Activated CD8-positive, alpha-beta memory T cell treated with anti-CD3 and anti-CD28 coated beads for 1 hour (primary cell): ENCODE measurements at places on chromosomes 12 and 14.

DNA sequence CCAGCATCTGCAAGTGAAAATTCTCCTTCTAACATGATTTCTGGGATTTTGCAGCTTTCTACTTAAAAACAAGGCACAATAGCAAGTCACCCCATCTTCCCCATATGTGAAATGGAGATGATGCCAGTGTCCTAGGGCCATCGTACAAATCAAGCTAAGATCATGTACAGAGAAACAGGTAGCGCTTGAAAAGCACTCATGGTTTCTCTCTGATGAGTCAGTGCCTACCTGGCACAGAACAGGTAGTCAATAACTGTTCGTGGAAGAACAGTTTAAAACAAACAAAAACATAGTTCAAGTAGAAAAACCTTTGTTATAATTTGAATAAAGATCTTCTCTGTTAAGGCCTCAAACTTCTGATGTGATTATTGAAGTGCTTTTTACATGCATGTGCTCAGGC, 46.9 kb downstream of the RAD52 start:
- DNase-seq = no peak

- DNase-seq = no peak
Measured at GRCh38 chr14:78975734-78976133, 805.6 kb downstream of the NRXN3 start.

GRCh38 chr14:30238936-30239335, 311.3 kb upstream of the PRKD1 start:
- no peak for DNase-seq

DNA sequence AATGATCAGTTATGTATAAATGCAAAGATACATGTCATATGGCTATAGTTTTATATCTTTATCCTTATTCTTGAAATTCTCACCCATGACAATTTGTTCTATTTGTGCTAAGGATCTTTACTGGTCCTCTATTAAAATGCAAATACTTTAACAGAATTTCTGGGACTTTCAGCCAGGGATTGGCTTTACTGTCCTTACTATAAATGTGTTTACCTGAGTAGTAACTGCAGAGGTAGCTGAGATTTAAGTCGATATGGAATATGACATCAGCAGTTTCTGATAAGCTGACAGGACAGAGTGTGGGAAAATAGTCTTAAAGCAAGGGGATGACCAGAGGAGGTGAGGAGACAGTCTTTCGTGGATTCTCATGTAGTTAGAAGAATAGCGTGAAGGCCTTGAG, 206.4 kb downstream of the DIO2 start:
- DNase-seq = no peak

DNA sequence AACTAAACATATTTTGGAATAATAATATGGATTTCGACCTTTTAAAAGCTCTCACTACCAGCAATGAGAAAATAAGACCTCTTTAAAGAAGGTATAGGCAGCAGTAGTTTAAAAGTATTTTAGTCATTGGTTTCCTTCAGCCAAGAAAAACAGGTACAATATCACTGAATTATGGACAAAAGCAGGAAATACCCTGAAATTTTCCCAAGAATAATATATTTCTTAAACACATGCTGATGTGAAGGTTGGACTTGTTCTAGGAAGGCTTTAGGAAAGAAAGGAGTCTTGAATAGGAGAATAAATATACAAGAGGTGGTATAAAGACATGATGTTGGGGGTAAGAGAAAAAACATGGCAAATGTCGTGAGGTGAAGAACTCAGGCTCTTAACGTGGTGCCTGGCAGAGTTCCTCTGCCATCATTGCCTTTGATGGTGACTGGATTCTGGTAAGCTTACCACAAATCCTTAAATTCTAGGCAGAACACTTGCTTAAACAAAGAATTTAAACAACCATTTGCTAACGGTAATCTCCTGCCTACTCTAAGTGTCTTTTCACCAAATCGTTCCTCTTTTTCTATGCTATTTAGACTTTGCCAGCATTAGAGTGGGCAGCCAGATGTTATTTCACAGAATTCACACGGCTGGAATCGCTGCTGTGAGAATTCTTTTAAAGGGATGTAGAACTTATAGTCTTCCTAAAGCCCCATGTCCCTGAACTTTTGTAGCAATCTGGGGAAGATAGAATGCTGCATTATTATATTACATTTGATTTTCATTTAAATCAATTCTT, 11.9 kb upstream of the NUDT4 start:
- DNase-seq = no peak

GRCh38 chr12:49867570-49868341, 24.9 kb upstream of the BCDIN3D start:
- no peak for DNase-seq

DNA sequence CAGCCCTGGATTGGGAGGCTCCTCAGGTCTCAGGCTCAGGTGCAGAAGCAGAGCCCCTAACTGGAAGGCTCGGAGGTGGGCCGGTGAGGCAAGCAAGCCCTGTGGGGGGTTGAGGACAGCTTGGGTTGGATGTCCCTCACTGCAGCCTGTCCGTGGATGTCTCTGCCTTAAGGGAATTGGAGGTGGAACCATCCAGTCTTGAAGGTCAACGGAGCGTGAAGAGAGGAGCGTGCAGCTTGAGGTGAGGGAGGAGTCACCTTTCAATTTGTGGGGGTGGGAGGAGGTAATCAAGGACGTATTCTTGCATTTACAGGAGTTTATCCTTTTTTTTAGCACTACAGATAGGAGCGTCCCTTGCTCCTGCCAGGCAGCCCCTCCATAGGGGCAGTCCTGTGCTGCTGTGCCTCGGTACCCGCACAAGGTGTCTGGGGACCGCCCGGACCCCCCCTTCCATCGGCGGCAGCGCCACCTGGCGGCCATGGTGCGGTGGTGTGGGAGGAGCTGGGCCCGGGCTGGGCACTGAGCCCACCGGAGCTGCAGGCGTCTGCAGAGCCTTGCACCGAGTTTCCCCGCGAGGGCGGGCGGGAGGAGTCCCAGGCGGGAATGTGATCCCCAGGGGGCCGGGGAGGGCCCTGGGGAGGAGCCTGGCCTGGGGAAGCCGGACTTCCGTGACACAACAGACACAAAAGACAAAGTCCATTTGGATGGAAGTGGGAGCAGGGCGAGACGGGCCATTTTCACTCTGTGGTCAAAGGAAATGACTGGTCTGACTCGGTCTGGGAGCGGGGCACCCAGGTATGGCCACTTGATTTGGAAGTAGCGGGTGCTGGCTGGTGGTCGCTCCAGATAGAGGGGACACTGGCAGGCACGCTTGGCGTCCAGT, 864 bp downstream of the DNAJC22 start:
- peak; percentile 36 for DNase-seq

GRCh38 chr12:113003636-113004035, 25.3 kb downstream of the OAS2 start:
- no peak for DNase-seq

- DNase-seq = no peak
Measured at GRCh38 chr12:65675141-65675621, 149.1 kb upstream of the HMGA2 start.

DNA sequence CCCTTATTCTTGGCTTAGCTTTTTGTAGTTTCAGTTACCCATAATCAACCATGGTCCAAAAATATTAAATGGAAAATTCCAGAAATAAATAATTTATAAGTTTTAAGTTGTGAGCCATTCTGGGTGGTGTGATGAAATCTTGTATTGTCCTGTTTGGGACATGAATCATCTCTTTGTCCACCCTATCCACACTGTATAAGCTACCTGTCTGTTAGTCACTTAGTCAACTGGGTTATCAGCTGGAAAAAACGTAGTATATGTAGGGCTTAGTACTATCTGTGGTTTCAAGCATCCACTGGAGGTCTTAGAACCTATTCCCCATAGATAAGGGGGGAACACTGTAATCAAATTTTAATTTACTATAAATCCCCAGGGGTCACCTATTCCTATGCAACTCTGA, 52.7 kb downstream of the NKX2-1 start:
- DNase-seq = no peak

- no peak for DNase-seq
Measured at GRCh38 chr12:32257695-32258496, 141.5 kb upstream of the FGD4 start.

- DNase-seq = no peak
Measured at GRCh38 chr12:103495469-103496456, at the start of gene C12orf42. Gene C12orf42 (minus strand): TSS chr12:103495968. CDS start chr12:103478426, 17,542 bp downstream.

GRCh38 chr14:76901171-76902055, 75.2 kb downstream of the LRRC74A start:
- DNase-seq = no peak

DNA sequence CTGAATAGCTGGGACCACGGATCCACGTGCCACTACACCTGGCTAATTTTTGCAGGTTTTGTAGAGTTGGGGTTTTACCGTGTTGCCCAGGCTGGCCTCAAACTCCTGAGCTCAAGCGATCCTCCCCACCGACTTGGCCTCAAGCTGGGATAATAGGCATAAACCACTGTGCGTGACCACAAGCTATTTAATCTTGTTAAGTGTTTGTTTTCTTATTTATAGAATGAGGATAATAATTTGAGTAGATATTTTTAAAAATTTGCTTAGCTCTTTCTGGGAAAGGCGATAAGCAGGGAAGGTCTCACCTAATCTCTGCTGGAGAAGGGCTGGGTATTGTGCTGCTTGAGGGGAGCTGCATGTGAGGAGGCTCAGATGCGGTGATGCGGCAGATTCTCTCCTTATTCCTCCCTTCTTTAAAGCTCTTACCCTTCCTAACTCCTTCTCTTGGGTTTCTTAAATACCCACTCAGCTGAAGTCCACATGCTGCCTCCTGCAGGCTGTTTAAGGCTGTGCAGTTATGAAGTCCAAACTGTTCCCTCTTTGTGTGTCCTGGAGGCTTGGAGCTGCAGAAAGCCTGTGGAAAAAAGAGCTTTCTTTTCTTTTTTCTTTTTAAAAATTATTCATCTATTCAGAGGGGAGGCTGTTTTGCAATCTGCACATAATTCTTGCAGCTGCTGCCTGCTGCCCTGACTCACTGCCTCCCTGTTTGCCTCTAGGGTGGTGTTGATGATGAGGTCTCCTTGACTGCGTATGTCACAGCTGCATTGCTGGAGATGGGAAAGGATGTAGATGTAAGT, 37.9 kb downstream of the A2ML1 start:
- no peak for DNase-seq

DNA sequence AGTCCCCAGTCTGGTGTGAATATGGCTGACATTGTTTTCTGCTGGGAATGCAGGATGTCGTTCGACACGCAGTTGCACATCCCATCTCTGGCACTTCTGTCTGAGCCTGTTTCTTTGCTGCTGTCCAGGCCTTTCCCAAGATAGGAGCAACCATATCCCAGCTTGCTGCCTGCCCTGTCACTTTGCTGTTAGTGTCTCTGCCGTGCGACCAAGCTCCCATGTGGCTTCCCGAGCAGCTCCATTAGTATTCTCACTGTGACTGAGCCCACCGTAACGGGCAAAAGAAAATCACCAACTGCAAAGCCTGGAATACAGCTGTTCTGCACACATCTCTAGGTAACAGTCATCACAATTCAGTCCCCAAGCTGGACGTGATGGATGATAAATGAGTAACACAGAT, 66.0 kb upstream of the CPSF6 start:
- no peak for DNase-seq

DNA sequence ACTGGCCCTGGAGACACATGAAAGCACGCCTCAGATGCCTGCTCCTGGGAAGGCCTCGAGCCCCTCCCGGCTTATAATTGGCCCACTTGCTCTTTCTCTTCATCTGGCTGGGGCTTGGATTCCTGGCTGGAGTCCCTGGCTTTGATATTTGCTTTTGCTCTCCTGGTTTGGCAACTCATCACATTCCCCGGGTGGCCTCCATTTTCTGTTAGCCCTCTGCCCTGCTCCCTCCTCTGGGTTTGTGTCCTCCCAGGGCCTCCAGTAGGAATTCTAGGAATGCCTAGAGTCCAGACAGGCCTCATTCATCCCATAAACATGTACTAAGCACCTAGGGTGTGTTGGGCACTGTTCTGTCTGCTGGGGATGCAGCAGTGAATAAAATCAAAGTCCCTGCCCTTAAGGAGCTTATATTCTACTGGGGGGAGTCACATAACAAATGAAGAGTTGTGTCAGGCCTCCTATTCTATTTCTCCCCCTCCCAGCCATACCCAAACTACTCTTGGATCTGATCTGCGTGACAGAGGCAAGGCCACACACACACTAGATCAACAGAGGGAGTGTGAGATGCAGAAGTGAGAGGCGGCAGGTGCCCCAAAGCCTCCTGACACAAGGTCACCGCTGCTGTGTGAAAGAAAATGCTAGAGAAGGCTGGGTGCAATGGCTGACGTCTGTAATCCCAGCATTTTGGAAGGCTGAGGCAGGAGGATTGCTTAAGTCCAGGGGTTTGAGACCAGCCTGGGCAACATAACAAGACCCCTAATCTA, 21.3 kb upstream of the TSPAN9 start:
- no peak for DNase-seq

- no peak for DNase-seq
Measured at GRCh38 chr14:104973385-104974145, 4.6 kb downstream of the AHNAK2 start.

GRCh38 chr14:80959496-80959895, 4.1 kb downstream of the TSHR start:
- no peak for DNase-seq

DNA sequence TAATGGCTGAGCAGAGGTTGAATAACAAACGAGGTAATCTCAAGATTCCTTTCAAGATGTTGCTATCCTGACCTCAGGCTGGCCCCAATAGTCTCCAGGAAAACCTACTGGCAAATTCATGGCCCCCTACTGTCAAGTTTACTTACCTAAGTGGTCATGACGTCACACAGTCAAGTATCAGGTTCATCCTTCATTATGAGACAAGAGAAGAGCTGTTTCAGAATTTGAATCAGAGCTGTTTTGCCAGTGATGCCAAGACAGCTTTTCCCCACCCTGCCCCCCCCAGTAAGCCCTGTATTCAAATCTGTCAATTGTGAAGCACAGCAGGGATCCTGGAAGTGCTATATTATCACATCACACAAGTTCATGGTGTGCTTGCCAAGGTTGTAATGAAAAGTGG, 509.6 kb downstream of the NOVA1 start:
- DNase-seq = no peak

DNA sequence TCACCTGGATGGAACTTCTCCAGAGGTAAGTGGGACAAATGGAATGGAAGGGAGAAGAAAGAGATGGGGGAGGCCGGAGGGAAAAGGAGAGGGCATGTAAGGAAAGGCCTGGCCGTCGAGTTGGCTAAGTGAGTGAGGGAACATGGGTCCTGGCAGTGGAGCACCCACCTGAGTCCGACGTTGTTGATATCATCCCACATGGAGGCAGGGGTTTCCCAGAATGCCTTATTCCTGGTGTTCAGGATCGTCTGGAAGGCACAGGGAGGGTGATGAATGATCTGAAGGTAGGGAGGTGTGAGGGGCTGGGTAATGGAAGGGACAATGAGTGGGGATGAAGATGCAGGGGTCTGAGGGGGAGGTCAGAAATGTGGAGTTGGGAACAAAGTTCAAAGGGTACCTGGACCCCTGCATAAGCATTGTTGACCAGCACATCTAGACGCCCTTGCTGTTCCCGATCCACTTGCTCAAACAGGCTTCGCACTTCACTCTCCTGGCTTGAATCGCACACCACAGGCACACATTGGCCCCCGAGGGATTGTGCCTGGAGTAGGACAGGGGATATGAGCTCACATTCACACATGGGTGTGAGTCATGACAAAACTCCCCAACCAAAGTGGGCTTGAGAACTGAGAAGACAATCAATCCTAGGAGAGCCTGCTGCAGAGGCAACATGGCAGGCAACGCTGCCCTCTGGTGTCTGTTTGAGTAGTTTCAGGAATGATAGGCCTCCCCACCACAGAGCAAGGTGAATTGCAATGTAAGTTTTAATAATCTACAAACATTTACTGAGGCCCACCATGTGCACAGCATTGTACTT, 3.0 kb downstream of the DHRS1 start:
- DNase-seq = peak; percentile 48

GRCh38 chr14:51457843-51458562, 193.7 kb upstream of the FRMD6 start:
- DNase-seq = no peak
